GM12892 (cell line): ENCODE measurements at places on chromosomes 4 and X.

DNA sequence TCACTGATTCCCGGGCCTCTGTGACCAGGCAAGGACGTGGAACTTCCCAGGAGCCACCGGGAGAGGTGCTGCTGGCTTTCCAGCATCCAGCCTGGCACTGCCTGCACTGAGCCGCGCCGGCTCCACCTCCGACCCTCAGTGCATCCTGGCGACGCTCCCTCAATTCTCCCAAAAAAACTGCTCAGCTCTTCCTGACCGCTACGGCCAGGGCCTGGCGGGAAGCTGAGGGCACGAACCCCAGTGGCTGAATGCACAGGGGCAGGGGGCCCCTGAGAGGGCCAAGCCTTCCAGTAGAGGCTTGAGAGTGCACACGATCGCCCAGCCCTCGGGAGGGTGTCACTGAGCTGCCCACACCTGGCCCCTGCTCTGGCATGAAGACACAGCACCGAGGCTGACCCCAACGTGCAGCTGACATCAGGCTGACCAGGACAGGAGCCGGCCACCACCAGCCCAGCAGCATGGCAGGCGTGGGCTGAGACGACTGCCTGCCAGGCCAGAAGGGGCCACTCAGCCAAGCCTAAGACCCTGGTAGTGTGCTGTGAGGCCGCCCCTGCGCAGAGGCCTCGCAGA lies 6.9 kb downstream of the CTBP1 start:
- DNase-seq = no peak

- no peak for DNase-seq
Measured at GRCh38 chrX:46321676-46322075, 223.5 kb downstream of the ZNF674 start.

- DNase-seq = no peak
Measured at GRCh38 chrX:134948333-134949241, 42.2 kb upstream of the SMIM10 start.

DNA sequence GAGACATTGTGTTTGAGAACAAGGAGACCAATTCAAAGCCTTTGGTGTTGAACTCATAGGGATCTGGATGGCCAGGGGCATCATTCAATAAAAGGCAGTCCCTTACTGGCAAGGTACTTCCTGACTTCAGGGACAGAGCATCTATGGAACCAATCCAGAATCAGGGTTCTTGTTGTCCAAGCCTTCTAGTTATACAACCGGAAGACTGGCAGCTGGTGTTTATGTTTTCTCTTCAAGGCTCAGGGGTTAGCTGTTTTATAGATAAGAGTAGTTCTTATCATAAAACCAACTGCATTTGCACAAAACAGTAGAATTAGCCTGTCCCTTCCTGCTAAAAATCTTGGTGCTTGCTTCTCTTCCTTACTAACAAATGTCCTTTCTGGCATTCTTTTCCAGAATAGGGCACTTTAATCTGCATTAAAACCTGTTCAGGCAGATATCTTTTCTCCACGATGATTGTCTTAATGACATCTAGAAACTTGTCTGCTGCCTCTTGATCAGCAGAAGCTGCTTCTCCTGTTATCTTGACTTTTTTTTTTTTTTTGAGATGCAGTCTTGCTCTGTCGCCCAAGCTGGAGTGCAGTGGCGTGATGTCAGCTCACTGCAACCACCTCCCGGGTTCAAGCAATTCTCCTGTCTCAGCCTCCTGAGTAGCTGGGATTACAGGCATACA lies 38.4 kb upstream of the ARHGEF6 start:
- DNase-seq = no peak

- DNase-seq = no peak
Measured at GRCh38 chrX:153689654-153690465, 2.1 kb downstream of the SLC6A8 start.

GRCh38 chr4:128364565-128364964 lies 77.0 kb upstream of the PGRMC2 start:
- DNase-seq = no peak

GRCh38 chr4:89249313-89249712 lies 58.3 kb downstream of the GPRIN3 start:
- no peak for DNase-seq

DNA sequence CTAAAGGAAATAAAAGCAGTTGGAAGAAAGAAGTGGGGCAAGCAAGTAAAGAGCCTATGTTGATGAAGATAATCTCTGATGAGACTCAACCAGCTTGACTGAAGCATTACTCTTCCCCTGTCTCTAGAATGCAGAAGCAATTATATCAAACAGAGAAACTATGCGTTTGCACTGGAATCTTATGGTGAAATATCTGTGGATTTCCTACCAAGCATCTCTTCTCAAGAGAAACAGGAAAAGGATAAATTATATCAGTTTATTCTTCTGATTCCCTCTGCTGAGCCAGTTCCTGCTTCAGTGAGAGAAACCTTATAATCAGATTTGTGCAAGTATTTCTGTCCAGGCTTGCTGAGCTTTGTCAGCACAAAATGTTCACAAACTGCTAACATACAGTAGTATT lies 316.7 kb upstream of the SLC7A11 start:
- no peak for DNase-seq

GRCh38 chr4:148266921-148267320 lies 175.3 kb downstream of the NR3C2 start:
- DNase-seq = no peak

GRCh38 chr4:182863501-182863900 lies 53.7 kb downstream of the DCTD start:
- DNase-seq = no peak
